ENCODE measurements at places on chromosomes 6 and 20.

DNA sequence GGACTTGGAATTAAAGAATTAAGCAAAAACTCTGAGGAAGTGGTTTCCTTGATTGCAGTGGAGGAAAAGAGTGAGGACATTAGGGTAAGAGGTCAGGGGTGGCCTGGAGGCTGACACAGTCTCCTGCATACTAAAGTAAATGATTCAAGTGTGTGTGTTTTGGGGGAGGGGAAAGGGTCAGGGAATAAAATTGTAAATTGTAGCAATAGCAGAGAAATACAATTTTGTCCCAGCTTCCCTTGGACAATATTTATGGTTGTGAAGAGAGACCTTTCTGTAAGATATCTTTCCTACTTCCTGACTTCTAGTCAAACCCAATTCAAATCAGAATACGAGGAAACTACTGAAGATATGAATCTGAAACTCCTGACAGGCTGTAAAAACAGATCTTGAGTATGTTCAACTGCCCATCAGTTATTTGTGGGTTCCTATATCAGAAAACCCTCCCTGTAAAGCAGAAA lies 143.4 kb upstream of the HMGN3 start:
- no peak for DNase-seq

DNA sequence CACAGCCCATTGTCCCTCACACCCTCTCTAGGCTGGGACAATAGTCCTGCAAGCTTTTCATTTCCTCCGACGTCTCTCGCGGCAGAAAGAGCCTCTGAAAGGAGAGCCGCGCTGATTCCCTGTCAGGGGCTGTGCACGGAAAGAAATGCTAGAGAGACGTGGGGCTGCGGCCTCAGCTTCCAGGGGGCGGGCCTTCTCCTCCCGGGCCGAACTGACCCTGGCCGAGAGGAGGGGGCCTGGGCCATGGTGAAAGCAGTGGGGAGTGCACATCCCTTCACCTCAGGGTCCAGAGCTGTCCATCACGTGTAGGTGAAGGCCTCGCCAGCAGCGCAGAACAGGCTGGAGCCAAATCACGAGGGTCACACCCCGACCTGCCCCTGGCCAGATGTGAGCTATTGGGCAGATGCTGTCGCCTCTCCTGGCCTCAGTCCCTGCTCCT lies 220.4 kb downstream of the TAF4 start:
- no peak for DNase-seq

DNA sequence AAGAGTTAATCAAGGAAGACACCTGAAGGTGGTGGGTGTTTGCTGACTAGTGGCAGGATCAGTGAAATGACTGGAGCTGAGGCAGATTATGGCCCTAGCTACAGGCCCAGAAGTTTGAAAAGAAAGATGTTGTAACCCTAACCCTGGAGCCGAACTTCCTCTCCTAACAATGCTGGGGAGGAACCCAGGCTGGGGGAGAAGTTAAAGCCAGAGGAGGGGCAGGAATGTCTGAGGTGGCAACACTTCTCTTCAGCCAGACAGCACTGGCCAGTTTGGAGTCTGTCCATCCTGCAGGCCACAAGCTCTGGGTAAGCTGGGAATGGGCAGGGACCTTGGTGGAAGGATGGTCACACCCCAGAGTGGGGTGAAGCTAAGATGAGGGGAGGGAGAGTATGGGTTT lies at the start of gene LST1:
Gene LST1 (plus strand): TSS at position 270 of the 400 bp plus-strand sequence. CDS start 1,023 bp downstream, outside the sequence.
- DNase-seq, result no peak

DNA sequence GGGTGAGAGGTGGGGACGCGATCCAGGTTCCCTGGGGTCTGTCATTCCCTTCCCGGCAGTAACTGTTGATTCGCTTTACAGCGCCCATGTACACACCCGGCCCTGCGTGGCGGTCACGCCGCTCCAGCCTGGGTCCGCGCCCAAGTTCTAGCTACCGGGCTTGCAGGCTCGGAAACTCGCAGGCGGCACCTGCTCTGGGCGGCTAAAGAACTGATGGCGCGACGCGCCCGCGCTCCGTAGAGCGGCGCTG lies 1.4 kb upstream of the POU3F2 start:
- DNase-seq, result no peak

DNA sequence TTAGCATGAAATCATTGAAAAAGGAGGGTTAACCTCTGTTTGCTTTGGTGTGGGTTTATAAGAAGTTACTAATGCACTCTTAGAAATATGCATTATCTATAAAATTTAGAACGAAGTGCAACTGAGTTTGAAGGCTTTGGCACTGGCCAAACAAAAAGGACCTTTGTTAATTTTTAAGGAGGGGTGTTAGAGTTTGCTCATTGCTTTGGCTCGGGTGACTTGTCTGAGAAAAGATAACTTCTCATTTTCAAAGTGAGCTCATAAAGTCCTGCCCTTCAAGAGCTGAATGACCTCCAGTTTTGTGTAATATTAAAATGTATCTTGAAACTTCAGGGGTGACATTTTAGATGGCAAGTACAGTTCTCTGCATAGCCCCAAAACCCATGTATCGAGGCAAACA lies 25.9 kb downstream of the NEDD9 start:
- no peak for DNase-seq

DNA sequence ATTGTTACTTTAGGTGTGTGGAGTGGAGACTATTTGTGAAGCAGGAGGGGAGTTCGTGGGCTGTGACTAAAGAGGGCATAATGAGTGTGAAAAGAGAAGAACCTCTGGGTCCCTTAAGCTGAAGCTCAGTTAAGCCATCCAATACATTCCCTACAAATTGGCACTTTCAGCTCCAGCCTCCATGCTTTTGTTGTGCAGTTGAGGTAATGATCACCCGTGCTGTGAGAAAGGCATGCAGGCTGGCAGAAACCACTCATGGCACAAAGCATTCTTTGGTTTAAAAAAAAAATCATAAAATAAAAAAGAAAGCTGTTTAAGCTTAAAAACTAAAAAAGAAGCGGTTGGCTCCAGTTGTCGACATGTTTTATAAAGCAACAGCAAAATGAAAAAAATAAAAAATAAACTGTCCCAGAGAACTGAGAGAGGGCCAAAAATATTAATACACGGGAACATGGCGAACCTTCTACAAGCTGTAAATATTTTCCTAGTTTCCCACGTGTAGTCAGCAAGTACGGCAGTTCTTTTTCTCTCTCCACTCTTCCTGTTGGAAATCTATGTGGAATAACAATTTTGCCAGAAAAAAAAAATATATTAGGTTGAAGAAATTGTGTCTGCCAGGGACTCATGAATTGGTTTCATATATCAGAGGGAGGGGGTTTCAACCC lies 82.2 kb downstream of the ANKRD60 start:
- DNase-seq, result no peak

GRCh38 chr20:18019068-18019467 lies 38.6 kb downstream of the OVOL2 start:
- DNase-seq, result no peak

DNA sequence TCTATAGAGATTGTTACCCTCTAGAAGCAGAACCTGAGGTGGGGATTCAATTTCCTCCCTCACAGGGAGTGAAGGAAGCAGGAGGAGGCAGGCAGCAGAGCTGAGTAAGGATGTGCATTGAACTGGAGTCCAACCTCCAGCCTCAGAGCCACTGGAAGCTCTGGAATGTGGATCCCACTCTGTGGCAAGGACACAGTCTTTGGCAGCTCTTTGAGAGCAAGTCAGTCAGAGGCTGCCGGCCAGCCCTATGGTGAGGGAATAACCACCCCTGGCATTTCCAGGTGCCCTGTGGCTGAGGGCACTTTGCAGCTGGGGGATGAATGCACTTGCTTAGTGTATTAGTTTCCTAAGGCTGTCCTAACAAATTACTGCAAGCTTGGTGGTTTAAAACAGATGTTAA lies 37.2 kb downstream of the EBF4 start:
- DNase-seq, result no peak

All from PC-9 (cell line).